Activated CD4-positive, alpha-beta T cell treated with anti-CD3 and anti-CD28 coated beads, Interleukin-2, amount 10 ng/mL, durations not matched to agents 24 days and 14 days (primary cell): ENCODE measurements at places on chromosomes 5 and 9. TPM values are rescaled to one million over a fixed set of nuclear protein-coding genes. Genes with fewer than 3 reads are reported as not detected.

The FUT7 gene
- 0.09 TPM in 1 of 2 replicates, not detected in the other for total RNA-seq

The NNT gene
- total RNA-seq: 52.2 and 59.1 TPM in 2 replicates

The PCDHGA5 gene
- total RNA-seq: 0.19 and 0.51 TPM in 2 replicates

The TAF11L5 gene
- total RNA-seq: not detected in 2 replicates

DNA sequence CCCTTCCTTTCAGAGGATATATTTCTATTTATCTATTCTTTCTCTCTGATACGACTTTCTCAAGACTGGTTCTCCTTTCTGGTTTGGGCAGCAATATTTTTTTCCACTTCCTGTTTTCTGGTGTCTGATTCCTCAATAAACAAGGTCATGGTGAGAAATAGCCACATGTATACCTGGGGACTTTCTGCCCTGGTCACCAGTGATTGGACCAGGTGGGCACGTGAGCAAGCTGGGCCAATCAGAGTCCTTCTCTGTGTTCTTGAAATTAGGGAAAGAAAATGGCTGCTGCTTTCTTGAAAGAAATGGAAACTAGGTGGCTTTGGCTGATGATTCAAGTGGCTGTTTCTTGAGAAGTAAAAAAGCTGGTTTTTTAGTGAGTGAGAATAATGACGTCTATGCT, 18.4 kb upstream of the GSN start:
- DNase-seq: no peak

DNA sequence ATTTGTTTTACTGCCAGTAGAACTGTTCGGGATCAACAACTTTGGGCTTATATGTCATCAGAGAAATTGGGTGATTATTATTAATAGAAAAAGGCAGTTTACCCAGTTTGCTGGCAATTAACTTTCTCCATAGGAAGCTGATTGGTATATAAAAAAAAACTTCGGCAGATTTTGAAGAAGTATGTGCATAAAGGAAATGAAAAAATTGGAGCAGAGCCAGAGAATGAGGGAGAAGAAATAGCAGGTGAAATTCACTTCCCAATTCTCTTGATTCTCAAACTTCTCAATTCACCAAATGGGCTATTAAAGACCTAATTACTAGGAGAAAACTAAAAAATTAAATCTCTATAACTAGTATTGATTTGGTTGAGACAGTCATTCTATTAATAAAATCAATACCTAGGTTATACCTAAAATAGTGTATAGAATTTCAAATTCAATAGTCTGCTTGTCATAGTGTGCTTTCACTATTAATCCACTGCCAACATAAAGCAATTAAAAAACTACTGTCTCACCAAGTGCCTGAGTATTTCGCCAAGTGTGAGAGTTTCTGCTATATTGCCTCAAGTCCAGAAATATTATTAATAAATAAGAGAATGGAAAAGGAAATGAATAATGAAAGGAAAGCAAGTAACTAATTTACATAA, 47.5 kb downstream of the STX17 start:
- no peak for DNase-seq

- no peak for DNase-seq
Measured at GRCh38 chr5:143395638-143396352, 7.7 kb downstream of the NR3C1 start.
